ENCODE measurements at places on chromosomes 13 and 19.

GRCh38 chr19:16461630-16462051 lies 10.1 kb downstream of the EPS15L1 start:
- DNase-seq: no peak

- no peak for DNase-seq
Observed at GRCh38 chr13:45055902-45056648, 64.2 kb upstream of the GTF2F2 start.

- peak; percentile 70 for DNase-seq
Observed at GRCh38 chr19:53132141-53132991, at the start of gene ZNF415. ZNF415 (minus strand) TSS chr19:53132910; CDS start chr19:53122676, 10,234 bp downstream.

DNA sequence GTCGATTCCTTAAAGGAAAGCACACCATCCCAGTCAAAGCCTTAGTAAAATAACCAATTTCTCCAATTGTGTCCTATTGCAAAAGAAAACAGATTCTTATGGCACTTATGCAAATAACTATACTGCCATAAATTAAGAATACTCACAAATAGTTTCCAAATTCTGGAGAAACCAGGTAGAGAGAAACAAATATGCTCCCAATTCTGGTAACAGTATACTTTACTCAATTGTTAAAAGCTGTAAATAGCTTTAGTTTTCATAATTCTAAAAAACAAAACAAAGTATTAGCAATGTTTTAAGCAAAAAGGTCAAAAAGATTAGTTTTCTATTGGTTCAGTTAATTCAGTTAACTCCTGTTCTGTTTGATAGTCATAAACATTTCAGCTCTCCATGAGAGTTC lies 18.2 kb upstream of the UBAC2 start:
- DNase-seq: peak; percentile 54

DNA sequence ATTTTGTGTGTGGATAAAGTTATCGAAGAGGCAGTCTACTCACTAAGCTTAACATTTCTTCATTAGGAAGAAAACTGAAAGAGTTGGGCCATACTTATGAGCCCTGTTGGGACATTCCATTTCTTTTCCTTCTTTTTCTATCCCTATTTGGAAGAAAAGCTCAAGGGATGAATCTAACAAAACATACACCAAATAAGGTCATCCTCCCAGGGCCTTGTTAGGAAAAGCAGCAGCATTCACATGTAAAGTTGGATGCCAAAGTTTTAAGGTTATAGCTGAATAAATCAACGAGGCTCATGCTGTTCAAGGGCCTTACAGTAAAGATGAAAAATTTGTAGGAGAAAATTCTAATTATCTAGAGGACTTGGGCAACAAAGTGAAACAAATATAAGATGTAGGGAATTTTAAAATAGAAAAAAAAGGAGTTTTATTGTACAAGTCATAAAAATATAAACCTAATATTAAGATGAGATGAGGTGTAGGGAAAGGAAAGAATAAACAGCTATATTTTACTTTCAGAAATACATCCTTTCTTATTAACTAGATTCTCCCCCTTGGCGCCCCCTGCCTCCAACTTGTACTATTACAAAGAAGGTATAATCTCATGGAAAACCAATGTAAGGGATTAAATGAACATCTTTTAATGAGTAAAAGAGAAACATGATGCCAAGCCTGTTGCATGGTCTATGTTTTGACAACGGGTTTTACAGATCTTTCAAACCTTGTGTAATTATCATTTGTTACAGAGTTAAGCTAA lies 160.4 kb downstream of the PCDH20 start:
- peak; percentile 51 for DNase-seq

DNA sequence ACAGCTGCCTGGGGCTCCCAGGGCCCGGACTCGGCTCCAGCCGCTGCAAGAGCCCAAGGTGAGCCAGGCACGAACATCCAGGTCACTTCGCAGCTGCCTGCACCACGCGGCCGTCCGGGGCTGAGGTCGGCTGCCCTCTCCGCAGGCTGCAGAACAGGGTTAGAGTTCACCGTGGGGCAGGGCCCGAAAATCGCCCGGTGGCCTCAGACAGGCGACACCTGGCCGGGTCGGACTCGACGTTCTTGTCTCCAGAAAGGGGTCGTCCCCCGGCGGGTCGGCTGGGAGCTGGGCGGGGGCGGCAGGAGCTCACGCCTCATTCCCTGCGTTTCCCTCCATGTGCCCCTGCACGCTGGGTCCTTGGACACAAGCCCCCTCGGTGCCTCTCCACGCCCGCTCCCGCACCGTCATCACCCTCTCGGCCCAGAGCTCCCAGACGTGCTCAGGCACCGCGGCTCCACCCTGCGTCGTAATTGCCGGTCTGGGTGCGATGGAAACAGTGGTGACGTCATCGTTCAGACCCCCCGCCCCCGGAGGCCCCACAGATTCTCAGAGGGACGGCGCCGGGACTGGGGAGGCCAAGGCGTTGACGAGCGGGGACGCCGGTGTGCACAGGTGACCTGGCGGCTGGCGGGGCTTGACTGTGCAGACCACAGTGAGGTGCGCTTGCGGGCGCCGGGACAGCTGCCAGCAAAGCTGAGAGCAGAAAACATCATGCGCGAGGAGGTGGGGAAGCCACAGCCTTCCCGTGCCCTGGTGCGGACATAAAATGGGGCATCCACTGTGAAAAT lies 4.0 kb upstream of the GRIN3B start:
- peak; percentile 6 for DNase-seq

- peak; percentile 92 for DNase-seq
Observed at GRCh38 chr13:75440100-75440499, 41.9 kb downstream of the TBC1D4 start.
